ENCODE measurements at places on chromosomes 7 and 10.
A peak's percentile ranks its signal among the peaks of the same experiment; 100 is the strongest.

GRCh38 chr10:128630787-128631252, 504.6 kb upstream of the MKI67 start:
- DNase-seq: no peak

GRCh38 chr10:96267234-96267705, 4.1 kb downstream of the BLNK start:
- no peak for DNase-seq

- no peak for DNase-seq
Measured at GRCh38 chr7:148939128-148939755, 55.2 kb upstream of the EZH2 start.

GRCh38 chr7:106269254-106269961, 15.4 kb downstream of the NAMPT start:
- no peak for DNase-seq

GRCh38 chr10:102240467-102241031, 763 bp downstream of the PITX3 start:
- no peak for DNase-seq

GRCh38 chr7:4760952-4761351, 14.5 kb upstream of the AP5Z1 start:
- DNase-seq: no peak

DNA sequence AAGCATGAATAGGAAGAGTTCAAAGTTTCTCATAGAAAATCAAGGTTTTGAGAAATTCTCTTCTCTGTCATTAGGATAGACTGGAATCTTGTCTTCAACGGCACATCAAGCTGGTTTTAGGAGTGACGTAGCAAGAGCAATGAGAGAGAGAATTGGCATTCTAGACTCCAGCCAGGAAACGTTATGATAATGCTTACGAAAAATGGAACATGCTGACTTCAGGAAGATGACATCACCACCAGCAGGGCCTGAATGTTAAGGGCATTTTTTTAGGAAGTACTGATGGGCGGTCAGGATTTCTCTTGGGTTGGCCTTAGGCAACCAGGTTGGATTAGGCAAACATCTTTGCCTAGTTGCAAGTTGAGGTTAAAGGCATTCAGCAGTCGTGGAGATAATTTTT, 213.2 kb upstream of the CTBP2 start:
- DNase-seq: peak; percentile 1

- DNase-seq: no peak
Measured at GRCh38 chr10:119483001-119483400, 59.5 kb downstream of the RGS10 start.

GRCh38 chr7:49088017-49088416, 163.7 kb downstream of the CDC14C start:
- no peak for DNase-seq

GRCh38 chr7:95209276-95209675, 115.1 kb downstream of the PON1 start:
- no peak for DNase-seq

DNA sequence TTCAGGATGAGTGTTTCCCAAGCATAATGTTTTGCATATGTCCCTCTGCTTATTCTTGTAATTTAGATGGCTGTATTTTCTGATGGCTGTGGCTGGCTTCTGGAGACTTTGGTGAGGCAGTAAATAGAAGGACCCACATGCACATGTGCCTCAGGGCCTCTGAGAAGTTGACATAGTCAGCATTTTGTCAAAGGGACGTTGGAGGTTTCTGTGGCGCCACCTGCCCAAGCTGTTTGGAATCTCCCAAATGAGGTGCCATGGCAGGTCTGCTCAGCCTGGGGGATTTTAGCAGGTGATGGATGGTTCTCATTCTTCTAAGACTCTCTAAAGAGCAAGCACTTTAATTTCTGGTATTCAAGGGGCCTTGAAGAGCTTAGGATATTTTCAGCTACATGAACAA, 29.8 kb downstream of the C10orf120 start:
- no peak for DNase-seq

DNA sequence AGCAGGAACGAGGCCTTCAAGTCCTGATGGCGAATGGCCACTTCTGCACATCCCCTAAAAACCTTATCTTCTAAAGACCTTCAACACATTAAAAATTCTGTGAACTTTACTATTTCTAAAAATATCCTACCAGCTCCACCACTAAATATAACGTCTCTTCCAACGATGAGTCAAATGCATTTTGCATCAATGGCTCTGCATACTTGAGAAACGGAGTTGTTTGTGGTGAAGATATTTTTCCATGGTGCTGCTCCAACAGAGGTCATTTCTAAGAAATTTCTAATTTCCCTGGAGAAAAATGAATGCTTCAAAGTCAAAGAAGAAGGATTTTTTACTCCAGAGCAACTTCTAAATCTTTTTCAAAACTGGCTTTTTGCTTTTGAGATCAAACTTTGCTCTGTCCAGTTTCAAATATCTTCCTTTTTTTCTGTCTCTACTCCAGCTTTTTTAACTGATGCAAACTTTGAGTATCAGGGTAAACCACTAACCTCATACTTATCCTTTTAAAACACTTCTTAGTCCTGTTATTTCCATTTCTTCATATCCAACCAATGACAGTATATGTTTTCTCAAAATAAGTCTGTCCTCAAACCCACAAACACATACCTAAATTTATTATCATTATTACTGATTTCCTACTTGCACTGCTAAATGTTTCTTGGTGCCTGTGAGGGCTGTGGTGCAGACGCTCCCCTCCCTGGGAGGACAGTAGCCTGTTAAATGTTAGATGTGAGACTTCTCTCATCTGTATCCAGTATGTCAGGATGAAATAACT, 258.1 kb downstream of the KLF6 start:
- peak; percentile 88 for DNase-seq

DNA sequence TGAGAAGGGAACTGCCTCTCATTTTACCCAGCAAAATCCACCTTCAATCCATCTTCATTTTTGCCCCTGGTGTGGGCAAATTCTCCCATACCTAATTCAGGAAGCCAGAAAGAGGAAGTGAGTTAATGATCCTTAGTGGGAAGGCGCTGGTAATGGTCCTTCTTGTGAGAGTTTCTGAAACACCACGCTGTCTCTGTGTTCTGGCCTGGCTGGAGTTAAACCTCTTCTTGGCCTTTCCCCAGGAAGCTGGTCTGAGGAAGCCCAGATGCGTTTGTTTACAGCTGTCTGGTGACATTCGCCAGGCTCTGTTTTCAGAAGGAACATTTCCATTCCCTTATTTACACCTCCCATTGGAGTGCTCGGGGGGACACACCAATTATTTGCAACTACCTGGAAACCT, 24.3 kb downstream of the HTRA1 start:
- DNase-seq: no peak

DNA sequence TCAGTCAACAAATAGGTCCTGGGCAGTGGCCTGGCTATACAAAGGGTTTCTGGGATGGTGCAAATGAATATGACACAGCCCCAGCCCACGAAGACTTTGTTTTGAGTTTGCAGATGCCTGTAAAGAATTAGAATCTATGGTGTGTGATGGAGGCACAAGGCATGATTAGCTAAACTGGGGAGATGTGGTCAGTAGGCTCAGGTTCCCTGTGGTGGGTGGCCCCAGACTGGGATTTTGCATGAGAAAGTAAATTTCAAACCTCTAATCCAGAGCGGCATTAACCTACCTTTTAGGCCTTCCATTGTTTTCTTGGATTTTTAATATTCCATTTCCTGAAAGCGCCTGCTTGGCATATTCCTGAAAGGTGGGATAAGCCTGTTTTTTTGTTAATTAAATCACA, 6.4 kb upstream of the CPA5 start:
- no peak for DNase-seq

DNA sequence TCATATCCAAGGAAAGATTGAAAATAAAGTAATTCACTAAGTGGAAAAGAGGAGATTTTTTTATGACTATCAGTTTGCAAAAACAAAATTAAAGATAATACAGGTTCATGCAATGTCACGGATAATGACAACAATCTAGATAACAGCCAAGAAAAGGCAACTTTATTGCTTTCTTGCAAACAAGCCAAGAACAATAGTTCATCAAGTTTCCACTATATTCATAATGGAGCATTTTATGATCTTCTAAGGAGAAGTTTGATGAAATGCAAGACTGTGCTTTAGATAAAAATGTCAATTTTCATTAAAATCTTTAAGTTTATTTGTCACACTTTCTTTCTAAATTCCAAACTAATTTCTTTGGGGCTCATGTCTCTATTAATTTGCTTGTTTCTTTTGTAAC, 53.9 kb upstream of the NRP1 start:
- no peak for DNase-seq

DNA sequence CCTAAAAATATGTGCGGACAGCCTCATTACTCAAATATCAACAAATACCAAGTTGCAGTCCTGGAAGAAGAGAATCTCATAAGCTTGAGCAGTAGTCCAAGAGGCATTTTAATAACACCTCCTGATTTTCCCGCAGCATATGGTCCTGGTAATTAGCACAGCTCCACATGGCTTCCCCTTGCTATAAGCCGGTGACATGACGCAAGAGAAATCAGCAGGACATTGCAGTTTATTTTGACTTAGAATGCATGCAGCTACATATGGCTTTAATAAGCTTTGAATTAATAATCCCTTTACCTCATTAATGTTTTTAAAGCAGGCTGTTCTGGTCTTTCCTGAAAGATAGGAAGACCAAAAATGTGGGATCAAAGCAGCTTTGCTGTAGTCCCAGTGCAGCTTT, 137.6 kb downstream of the RAMP3 start:
- DNase-seq: no peak

GRCh38 chr7:16189026-16189715, 232.2 kb downstream of the CRPPA start:
- DNase-seq: peak; percentile 91

Measured in iris pigment epithelial cell (primary cell).